Endodermal cell (in vitro differentiated cells): ENCODE measurements at places on chromosomes 3 and 15. TPM values are rescaled to one million over a fixed set of nuclear protein-coding genes. Genes with fewer than 3 reads are reported as not detected.

Gene ACTC1
- 58.2 to 77.6 TPM (median 60.7 TPM) in 3 replicates for total RNA-seq

Gene COL6A6
- total RNA-seq = 0.32 and 0.40 TPM in 2 replicates

GRCh38 chr15:76730262-76730661 is 174.9 kb downstream of the SCAPER start:
- no peak for DNase-seq

DNA sequence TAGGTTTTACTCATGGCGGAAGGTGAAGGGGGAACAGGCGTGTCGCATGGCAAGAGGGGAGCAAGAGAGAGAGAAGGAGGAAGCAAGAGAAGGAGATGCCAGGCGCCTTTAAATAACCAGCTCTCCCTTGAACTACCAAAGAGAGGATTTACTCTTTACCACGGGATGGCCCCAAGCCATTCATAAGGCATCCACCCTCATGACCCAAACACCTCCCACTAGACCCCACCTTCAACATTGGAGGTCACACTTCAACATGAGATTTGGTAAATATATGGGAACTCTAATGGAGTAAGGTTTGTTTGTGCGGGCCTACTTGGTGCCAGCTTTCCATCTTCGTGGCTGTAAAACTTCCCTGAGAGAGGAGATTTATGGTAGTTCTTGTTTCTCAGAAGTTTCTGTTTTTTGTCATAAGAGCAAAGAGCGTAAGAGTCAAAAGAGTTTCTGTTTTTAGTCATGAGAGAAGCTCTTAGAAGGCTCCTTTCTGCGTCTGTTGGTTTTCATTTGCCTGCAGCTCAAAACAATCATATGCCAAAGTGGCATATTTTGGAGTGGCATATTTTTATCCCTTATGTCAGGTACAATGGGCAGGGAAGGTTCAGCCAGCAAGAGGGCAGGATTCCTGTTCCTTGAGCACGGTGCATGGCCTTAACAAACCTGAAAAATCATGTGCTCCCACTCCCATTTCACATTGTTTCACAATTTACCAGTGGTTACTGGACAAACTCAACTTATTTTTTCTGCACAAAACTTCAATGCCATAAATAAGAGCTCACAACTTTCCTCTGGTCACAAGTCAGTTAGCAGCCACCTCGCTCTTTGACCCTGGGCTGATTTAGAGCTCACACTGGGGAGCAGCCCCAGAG is 12.5 kb downstream of the PML start:
- DNase-seq = no peak

GRCh38 chr3:37223576-37223975 is 49.2 kb upstream of the LRRFIP2 start:
- DNase-seq = no peak

GRCh38 chr3:178255315-178255714 is 280.9 kb upstream of the KCNMB2 start:
- DNase-seq = no peak
